ENCODE measurements at places on chromosomes 12 and 14. TPM values are rescaled to one million over a fixed set of nuclear protein-coding genes. Genes with fewer than 3 reads are reported as not detected.

GRCh38 chr12:2501464-2502191 lies 293.1 kb upstream of the FKBP4 start:
- no peaks in the 10 kb centered on the region for H3K36me3 ChIP-seq
- H3K4me3 ChIP-seq: no peak overlapping the region
- H3K27me3 ChIP-seq: no peaks in the 10 kb centered on the region
- H3K4me1 ChIP-seq: peaks cover 16% of the 10 kb centered on the region
- no peak overlapping the region for H3K27ac ChIP-seq

GRCh38 chr14:75138492-75138891 lies 11.6 kb upstream of the NEK9 start:
- no peak for DNase-seq
- no peak overlapping the region for H3K4me3 ChIP-seq
- peak overlapping the region; percentile 26 for H3K27ac ChIP-seq
- H3K36me3 ChIP-seq: peaks cover 19% of the 10 kb centered on the region
- no peaks in the 10 kb centered on the region for H3K27me3 ChIP-seq

COPS7A gene
- total RNA-seq: 46.0 TPM

DNA sequence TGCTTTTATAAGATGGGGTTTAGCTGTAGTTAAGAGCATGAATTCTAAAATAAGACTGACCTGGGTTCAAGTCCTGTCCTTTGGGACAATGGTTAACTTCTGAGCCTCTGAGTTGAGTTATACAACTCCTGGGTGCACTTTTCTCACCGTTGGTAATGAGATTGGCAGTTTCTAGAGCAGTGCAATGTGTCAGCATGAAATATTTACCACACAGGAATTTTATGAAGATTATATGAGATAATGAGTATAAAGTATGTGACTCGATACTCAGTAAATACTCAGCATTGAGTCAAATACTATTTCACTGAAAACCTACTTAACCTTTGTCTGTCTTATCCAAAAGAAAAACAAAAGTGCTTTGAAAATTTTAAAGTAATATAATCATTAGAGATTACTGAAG lies 214.2 kb downstream of the CPNE8 start:
- H3K4me1 ChIP-seq: no peaks in the 10 kb centered on the region
- H3K4me3 ChIP-seq: no peak overlapping the region
- no peak for DNase-seq
- no peak overlapping the region for H3K27ac ChIP-seq
- H3K27me3 ChIP-seq: no peaks in the 10 kb centered on the region

GUCY2C gene
- not detected for total RNA-seq

DNA sequence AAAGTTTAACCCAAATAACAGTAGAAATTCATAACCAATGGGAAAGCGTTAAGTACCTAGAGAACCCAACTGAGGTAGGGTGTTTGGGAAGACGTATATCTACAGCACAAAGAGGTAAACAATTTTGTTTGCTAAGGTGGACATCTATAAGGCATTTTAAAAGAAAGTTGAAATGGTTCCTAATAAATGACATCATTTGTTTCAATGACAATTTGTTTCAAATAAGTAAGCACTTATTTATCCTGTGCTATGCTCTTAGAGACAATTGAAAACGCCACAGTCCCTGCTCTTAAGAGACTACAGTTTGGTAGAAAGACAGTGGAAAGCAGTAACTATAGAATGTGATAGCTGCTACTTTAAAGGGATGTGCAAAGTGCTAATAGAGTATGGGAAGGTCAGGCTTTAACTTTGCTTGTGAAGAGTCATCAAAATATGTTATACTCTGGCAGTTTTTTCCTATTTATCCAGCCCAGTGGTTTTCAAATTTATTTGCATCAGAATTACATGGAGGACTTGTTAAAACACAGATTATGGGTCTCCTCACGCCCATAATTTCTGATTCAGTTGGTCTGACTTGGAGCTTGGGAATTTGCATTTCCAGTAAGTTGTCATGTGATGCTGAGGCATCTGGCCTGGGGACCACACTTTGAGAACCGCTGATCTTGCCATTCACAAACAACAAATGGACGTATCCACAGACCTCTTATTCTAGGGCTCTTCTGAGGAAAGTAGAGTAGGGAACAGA lies 19.6 kb upstream of the SMCO2 start:
- no peak overlapping the region for H3K4me3 ChIP-seq
- peaks cover 10% of the 10 kb centered on the region for H3K4me1 ChIP-seq
- no peaks in the 10 kb centered on the region for H3K27me3 ChIP-seq
- DNase-seq: no peak

GRCh38 chr12:122005252-122005776 lies 16.4 kb upstream of the BCL7A start:
- no peaks in the 10 kb centered on the region for H3K4me1 ChIP-seq
- H3K27me3 ChIP-seq: no peaks in the 10 kb centered on the region
- H3K36me3 ChIP-seq: no peaks in the 10 kb centered on the region

SLC6A12 gene
- total RNA-seq: 23.4 TPM

GRCh38 chr14:25520821-25521220 lies 470.9 kb upstream of the STXBP6 start:
- H3K27ac ChIP-seq: no peak overlapping the region
- no peaks in the 10 kb centered on the region for H3K27me3 ChIP-seq
- H3K36me3 ChIP-seq: no peaks in the 10 kb centered on the region
- no peaks in the 10 kb centered on the region for H3K4me1 ChIP-seq

DNA sequence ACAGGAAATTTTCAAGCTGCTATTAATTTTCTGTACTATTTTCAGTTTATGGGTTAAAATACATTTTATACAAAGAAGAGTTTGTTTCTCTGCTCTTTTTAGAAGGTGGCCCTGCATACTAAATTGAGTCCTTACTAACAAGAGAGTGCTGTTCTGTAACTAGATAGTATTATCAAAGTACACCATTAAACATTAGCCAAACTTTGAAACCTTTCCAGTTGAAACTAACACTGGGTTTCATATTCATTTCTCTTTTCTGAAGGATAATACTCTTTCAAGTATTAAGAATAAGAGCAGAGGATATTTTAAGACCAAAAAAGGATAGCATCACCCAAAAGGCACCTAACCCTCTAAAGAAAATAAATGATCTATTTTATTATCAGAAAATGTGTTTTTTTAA lies 47.2 kb downstream of the PEBP1 start:
- DNase-seq: no peak
- H3K4me1 ChIP-seq: no peaks in the 10 kb centered on the region
- H3K27me3 ChIP-seq: no peaks in the 10 kb centered on the region
- H3K36me3 ChIP-seq: peaks cover 10% of the 10 kb centered on the region
- no peak overlapping the region for H3K27ac ChIP-seq
- H3K4me3 ChIP-seq: no peak overlapping the region

- DNase-seq: no peak
- no peaks in the 10 kb centered on the region for H3K27me3 ChIP-seq
- no peaks in the 10 kb centered on the region for H3K36me3 ChIP-seq
Measured at GRCh38 chr14:70791971-70792370, 17.3 kb downstream of the MAP3K9 start.

TMED10 gene
- 389 TPM for total RNA-seq

DNA sequence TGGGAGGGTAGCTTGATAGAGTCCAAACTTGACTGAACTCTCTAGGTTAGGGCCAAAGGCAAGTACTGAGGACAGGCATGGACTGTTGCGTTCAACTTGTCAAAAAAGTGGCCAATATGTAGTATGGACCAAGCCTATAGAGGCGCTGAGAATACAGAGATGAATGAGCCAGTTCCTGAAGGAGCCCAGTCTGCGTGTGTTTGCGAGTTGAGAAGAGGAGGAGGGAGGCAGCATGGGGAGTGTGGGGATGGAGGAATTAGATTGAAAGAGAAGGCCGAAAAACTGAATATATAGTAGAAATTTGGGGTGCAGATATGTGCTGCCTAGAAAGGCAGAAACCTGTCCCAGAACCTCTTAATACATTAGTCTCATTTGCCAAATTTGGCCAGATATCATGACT lies 412.4 kb downstream of the PCNX1 start:
- no peak overlapping the region for H3K4me3 ChIP-seq
- H3K4me1 ChIP-seq: peaks cover 15% of the 10 kb centered on the region
- H3K36me3 ChIP-seq: no peaks in the 10 kb centered on the region
- H3K27ac ChIP-seq: peak overlapping the region; percentile 28
- DNase-seq: no peak

GRCh38 chr12:12723681-12724420 lies 6.7 kb downstream of the CDKN1B start:
- peak overlapping the region; percentile 70 for H3K4me3 ChIP-seq
- H3K36me3 ChIP-seq: peaks cover 10% of the 10 kb centered on the region
- DNase-seq: peak; percentile 25
- no peaks in the 10 kb centered on the region for H3K27me3 ChIP-seq
- H3K27ac ChIP-seq: peak overlapping the region; percentile 98
